ENCODE measurements at places on chromosomes 6 and 20.

DNA sequence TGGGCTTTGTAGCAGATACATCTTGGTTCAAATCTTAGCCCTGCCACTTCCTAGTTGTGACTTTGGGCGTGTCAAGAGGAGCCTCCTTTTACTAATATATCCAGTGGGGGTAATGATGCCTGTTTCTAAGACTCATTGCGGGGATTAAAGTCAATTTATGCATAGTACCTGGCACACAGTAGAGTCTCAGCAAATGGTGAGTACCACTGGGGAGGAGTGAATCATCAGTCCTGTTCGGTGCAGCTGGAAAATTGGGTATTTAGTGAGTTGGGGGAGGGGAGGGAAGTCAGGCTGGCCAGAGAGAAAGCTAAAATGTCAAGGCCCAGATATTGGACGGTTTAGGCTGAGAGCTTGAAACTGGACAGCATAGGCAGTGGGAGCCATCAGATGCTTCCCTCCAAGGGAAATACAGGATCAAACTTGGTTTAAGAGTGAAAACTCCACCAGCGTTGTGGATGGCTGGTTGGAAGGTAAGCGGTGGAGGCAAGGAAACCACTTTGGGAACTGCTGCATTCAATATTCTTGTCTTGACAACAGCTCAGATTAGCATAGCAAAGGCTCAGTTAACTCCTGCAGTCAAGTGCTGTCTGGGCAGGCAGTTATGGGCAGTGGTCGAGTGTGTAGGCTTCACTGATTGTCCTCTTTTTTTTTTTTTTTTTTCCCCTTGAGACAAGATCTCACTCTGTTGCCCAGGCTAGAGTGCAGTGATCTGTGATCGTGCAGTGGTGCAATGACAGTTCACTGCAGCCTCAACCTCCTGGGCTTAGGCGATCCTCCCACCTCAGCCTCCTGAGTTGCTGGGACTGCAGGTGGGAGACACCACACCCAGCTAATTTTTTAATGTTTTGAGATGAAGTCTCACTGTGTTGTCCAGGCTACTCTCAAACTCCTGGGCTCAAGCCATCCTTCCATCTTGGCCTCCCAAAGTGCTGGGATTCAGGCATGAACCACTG is 12.9 kb downstream of the PPP1R16B start:
- DNase-seq: no peak

DNA sequence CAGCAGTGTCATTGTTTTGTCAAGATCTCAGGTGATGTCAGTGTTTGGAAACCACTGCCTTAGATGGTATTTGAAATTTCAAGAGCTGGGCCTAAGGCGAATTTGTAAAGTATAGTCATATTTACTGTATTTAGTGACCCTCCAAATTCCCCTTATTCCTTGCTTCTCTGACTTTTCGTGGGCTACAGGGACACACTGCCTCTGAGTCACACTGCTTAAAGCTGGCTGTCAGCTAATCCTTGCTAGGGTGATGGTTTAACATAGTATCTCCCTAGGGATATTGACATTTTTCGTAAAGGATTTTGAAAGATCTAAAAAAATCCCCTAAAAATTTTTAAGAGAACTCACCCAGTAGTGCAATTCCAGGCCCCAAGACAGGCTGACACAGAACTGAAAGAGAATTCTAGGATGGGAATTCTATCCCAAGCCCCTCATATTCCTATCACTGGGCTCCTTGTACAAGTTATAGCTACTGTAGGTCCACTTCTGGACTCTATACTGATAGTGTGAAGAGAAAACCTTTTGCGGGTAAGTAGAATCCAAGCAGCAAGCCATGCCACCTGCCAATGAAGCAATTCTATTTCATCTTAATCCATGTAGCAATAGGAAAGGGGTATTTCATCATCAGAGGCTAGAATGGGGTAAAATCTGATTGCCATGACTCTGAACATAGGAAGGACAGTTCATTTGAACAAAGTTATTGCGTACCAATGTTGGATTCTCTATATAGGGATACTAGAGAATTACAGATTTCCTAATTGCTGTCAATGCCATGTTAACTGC is 4.3 kb downstream of the BMP6 start:
- no peak for DNase-seq

GRCh38 chr6:29661071-29661470 is 4.2 kb downstream of the MOG start:
- DNase-seq: no peak

GRCh38 chr6:93260881-93261280 is 158.5 kb downstream of the EPHA7 start:
- DNase-seq: no peak

DNA sequence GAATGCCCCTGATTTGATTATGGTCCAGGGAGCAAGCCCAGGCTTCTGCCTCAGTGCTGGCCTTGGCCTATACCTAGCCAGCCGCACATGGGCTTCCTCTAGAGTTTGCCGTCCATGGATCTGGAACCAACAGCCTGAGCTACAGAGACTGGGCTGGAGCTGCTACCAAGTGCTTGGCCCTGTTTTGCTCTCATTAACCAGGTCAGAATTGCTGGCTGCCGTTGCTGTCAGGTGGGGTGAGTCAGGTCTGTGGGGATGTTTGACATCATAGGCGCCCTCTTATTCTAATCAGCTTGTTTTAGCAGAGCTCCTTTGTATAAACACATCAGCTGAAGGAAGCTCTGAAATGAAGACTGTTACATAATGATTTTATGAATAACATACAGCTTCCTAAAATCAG is 83.1 kb upstream of the PHACTR2 start:
- peak; percentile 42 for DNase-seq

- DNase-seq: no peak
These were observed 80.0 kb upstream of the FRMD1 start for GRCh38 chr6:168158980-168159349.

GRCh38 chr6:170210026-170210390 is 80.9 kb downstream of the DLL1 start:
- peak; percentile 36 for DNase-seq

GRCh38 chr6:139680819-139681218 is 306.4 kb upstream of the CITED2 start:
- no peak for DNase-seq

GRCh38 chr6:136890194-136890839 is 31.8 kb upstream of the SLC35D3 start:
- no peak for DNase-seq

DNA sequence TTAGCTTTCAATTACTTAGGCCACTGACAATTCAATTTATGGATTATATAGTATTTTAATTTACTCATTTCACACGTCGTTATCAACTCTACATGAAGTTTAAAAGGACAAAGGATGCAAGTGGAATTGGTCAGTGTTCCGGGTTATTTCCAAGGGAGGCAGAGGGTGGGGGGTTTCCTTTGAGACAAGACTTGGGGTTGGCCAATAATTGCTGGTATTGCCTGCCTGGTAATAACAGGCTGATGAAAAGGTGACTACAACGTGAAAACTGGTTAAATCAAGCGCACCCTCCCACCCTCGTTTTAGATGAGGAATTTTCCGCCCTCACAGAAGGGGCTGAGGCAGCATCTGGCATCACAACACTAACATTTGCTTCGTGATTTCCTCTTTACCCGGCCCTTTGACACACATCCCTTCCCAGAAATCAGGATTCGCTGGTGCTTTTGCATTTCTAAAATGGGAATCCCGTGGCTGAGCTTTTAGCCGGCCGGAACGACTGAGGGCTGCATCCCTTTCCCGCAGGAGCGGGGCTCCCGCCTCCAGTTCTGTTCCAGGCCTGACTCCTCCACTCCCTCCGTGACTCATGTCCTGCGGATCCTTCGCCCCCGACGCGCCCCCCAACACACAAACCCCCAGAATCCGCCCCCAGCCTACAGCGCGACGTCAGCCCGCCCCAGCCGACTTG is 999 bp upstream of the PIM1 start:
- no peak for DNase-seq

DNA sequence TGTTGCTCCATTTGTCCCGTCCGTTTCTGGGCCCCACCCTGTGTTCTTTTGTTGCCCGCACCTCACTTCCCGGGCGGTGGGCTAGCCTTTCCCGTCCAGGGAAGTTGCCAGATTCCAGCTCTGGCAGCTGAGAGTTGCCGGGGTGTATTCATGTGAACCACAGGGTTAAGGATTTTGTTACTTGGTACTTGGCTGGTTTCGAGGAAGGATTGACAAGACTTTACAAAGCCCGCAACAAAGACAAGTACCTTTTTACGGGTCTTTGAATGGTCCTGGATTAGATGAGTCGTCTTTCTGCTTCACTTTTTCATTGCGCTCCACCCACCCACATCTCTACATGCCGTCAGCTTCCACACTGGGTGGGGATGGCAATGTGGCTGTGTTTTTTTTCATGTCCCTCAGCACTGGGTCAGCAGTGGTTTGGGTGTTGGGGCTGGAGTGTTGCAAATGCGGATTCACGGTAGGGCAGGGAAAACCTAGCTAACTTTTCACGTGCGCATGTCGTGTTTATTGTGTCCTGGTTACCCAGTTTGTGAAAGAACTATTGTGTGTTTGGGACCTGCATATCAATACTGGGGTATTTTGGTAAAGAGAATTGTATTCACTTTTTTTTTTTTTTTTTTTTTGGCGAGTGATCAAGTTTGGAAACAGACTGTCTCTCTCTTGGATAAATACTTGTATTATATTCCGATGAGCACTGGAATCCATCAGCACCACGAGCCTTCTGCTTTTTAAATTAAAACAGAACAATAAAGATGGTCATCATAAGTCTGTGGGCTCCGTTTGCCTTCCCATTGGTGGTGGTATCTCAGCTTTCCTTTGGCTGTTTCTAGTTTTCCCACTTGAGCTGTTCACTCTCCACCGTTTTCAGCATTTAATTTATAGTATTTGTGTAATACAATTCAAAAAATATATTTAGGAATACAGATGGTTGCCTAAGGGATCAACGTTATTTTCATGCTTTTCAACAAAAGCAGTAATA is 1.2 kb downstream of the DUSP22 start:
- DNase-seq: no peak

- no peak for DNase-seq
These were observed 193.2 kb upstream of the VGLL2 start for GRCh38 chr6:117072134-117072533.

DNA sequence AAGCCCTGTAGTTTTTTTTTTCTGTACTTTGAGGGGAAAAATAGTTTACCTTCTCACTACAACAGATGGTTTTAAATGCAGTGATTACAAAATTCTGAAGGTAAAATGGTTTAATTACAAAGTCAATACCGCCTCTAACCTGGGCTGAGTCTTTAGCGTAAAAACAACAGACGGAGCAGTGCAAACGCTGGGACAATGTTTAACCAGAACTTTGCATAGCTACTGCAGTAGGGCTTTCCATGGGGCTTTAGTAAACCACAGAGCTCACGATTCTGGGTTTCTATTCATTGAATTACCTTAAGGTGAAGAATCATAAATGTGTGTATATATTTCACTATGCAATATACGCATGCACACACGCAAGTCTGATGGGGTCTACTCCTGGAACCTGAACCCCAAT is 77.9 kb downstream of the RFX6 start:
- DNase-seq: peak; percentile 16

- no peak for DNase-seq
These were observed 266.0 kb downstream of the CD83 start for GRCh38 chr6:14383393-14384174.

GRCh38 chr6:148223424-148223842 is 119.2 kb upstream of the SASH1 start:
- DNase-seq: no peak

DNA sequence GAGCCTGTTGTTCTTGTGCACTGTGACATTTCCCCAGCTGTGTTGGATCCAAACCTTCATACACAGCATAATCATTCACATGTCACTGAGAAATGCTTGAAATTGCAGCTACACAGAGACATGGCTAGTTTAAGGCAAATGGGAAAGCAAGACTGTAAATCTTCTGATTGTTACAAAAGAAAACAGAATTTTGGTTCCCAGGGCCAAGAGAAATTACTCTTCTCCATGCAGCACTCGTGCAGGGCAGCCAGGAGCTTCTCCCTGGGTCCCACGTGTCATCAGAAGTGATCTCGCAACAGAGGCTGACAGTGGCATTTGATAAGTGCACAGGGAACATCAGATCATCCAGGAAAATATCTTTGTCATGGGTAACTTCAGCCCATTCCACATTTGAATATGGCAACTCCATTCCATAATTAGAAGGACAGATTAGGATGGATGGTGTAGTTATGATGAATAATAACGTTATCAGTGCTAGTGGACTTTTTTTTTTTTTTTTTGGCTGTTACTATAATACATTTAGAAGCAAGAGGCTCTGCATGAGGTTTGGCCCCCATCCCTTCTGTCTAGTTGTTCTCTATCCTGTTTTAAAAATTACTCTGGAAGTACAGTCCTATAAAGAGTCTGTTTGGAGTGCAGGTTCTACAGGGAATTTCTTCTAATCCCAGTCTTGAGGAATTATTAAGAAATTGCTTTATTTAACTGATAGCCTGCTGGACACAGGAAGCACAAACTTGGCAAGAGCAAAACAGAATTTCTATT is 571.0 kb upstream of the NOX3 start:
- DNase-seq: no peak

- no peak for DNase-seq
These were observed 17.1 kb upstream of the HIVEP1 start for GRCh38 chr6:11994875-11995461.

DNA sequence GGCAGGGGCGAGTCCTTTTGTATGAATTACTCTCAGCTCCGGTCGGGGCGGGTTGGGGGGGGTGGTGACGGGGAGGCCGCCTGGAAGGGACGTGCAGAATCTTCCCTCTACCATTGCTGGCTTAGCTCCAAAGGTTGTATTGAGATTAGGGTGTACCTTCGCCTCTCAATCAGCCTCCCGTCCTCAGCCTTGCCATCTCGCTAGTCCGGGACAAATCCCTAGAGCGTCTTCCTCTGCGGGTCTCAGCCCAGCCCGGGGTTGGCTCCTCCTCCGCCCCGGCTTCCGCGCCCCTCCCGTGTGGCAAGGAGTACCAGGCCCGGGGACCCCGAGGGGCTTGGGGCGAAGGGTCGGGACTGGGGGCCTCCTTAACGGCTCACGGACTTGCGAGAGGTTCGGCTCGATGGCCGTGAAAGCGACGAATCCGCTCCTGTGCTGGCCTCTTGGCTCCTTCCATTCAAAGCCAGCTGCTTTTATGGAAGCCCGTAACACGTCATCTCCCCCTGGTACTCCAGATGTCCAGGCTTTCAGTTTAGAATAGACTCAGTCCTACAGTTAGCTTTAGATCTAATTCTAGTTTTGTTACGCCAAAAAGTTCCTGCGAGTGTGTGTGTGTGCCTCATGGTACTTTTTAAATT is 636 bp upstream of the EEF1A1 start:
- DNase-seq: peak; percentile 80

DNA sequence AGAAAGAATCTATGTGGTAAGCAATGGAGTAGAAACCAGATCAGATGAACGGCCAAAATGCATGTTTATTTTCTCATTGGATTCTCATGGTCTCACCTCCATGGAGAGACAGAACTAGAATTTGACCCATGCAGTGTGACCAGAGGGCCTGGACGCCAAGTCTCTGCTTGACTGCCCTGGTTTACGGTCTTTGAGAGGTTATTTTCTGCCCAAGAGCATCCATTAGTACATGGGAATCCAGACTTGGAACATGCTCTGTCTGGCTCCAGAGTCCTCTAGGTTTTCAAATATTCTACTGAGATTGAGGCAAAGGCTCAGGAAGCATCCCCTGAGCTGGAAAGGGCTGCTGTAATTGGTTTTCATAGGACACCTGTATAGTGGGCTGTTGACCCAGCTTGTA is 45.5 kb upstream of the UST start:
- no peak for DNase-seq

GRCh38 chr20:62547364-62547763 is 71.6 kb upstream of the GATA5 start:
- DNase-seq: no peak
